ENCODE measurements at places on chromosomes 5 and 9.
A peak's percentile ranks its signal among the peaks of the same experiment; 100 is the strongest.

DNA sequence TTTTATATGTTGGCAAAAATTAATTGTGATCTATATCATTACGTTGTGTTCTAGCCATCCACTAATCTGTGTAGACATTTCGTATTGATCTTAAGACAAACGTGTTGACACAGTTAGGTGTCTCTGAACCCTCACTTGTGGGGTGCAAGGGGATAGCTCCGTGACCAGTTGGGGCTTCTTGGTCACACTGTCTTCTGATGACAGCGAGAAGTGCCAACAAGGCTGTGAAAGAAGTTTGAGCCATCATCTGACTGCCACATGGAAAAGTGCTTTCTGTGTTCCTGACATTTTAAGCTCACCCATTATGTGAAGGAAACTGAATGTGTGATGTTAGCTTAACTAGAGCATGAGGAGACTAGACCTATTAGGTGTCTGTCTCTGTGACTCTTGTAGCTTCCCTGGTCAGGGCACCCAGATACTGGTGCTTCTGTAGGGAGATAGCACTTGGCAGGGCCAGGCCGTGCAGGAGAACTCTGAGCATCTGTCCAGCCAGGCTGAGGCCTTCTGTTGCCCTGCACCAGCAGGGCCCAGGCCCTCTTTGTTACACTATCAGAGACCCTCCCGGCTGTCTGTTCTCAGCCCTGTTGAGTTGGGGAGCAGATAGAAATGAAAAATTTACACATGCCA is 52.8 kb upstream of the PHF2 start:
- DNase-seq = no peak

GRCh38 chr5:41526699-41527098 is 16.3 kb upstream of the PLCXD3 start:
- DNase-seq = no peak

GRCh38 chr5:103090791-103091190 is 29.1 kb downstream of the GIN1 start:
- no peak for DNase-seq

- peak; percentile 67 for DNase-seq
Observed at GRCh38 chr9:133119846-133120500, 1.1 kb downstream of the RALGDS start.

GRCh38 chr5:91194824-91195381 is 188.2 kb downstream of the ARRDC3 start:
- DNase-seq = no peak

DNA sequence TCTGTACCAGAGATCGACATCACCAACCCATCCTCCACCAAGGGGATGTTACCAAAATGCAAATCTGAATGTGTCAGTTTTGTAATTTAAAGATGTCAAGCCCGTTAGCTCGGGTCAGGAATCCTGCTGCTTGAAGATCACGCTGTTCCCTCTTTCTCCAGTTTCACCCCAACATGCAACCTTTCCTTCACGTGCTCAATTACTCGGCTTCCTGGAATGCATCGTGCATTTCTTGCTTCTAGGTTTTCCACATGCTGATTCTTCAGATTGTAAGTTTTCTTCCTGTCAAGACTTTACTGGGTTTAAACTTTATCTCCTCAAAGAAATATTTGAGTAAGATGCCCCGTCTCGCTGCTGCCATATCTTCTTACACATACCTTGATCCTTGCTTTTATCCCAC is 209.5 kb upstream of the SNX2 start:
- DNase-seq = no peak

- no peak for DNase-seq
Observed at GRCh38 chr5:136210259-136210658, 17.3 kb upstream of the SMIM32 start.

DNA sequence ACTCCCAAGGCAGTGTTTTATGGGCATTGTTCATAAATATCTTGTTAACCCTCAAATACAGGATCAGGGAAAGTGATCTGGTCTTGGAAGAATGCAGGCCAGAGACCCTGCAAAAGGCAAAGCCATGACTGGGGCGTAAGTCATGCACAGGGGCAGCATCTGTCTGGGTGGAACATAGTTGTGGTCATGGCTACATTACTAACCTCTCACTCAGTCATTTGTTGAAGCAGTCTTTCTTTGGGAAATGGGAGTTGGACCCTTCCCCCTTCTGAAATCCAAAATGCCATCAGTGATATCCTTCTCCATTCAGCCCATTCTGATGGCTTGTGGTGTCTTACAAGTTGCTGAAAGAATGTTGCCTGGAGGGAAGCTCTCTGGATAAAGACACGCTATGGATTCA is 68.1 kb downstream of the GDNF start:
- no peak for DNase-seq

DNA sequence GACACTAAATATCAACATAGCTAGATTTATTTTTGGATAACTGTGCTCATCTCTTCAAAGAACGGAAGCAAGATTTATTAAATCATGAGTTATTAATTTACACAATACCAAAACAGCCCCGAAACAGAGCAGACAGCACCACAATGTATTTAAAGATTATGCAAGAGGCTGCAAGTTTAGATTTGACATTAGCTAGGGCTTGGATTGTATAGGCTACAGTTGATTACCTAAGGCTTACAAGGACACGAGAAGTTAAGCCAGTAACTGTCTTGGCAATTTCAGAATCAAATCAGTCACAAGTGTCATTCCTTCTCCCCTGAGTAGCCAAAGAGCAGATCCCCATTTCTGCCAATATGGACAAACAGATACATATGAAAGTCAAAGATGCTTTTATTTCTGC is 152.6 kb downstream of the MED27 start:
- DNase-seq = no peak

DNA sequence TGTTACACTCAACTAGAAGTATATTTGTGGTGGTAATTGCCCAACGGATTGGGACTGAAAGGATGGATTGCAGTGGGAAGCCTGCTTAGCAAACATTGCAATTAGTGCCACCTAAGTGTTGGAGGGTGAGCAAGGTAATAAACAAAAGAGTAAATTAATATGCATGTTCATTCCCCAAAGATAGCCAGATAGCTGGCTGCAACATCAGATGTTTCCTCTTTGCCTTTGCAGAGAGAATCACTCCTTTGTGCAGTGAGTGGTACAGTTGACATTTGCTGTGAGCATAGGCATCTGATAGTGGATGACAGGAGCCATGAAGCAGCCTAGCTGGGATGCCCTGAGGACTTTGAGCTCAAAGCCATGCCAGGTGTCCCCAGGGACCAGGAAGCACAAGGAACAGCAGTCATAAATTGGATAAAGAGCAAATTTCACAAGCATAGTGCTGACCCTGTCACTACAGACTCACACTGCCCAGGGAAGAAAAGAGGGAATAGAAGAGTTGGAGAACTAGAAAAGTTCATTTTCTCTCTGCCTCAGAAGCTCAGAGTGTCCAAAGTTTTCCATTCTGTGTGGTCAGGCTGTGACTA is 336.1 kb upstream of the SLC30A5 start:
- DNase-seq = no peak

GRCh38 chr5:148408092-148408491 is 24.3 kb downstream of the FBXO38 start:
- no peak for DNase-seq

DNA sequence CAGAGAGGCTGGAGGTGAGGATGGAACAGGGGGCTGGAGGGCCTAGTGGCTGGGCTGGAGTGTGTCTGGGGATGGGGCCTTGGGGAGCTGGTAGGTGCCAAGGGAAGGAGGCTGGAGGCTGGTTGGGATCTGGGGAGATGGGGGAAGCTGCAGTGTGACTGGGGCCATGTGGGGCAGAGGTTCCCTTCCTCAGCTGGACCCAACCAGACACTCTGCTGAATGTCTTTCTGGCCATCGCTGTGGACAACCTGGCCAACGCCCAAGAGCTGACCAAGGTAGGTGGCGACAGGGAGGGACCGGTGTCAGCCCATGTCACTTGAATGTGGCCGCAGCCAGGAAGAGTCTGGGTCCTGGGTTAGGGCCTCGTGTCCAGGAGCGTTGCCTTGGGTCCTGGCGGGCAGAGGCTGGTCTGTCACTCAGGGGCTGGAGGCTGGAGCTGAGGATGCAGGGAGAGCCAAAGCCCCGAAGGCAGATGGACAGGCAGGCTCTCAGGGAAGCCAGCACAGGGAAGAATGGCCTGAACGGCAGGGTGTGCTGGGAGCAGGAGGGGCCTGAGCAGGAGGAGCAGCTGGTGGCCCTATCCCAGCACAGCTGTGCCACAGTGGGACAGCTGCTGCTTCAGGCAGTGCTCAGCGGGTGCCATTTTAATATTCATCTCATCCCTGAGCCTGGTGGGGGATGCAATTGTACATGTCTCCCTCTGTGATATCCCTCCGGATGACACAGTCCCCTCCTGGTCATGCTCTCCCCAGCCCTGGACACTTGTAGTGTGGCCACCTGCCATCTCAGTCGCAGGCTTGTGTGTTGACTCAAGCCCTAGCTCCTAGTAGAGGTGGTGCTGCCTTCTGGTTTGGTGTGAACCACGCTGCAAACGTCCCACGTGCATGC is 132.5 kb downstream of the CACNA1B start:
- peak; percentile 83 for DNase-seq

- no peak for DNase-seq
Observed at GRCh38 chr5:527646-528628, 3.7 kb upstream of the SLC9A3 start.

- DNase-seq = no peak
Observed at GRCh38 chr5:142814122-142814521, 43.9 kb downstream of the ARHGAP26 start.

GRCh38 chr9:79610791-79611614 is 39.2 kb downstream of the TLE4 start:
- no peak for DNase-seq

DNA sequence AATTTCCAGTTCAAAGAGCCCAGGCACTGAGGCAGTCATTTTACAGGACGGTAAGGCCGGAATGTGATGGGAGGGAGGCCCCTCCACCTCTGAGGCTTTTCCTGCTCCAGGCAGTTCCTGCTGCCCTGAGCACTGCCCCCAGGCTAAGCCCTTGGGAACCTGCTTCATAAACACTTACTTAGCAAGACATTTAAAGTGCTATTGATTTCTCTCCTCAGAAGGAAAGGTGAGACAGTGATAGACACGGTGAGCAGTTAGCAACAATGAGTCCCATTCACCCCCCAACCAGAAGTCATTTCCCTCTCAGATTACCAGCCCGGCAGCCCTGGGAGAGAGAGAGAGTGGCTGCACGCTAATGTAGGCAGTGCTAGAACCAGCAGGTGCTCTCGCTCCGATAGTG is 462.5 kb downstream of the SPOCK1 start:
- DNase-seq = no peak

DNA sequence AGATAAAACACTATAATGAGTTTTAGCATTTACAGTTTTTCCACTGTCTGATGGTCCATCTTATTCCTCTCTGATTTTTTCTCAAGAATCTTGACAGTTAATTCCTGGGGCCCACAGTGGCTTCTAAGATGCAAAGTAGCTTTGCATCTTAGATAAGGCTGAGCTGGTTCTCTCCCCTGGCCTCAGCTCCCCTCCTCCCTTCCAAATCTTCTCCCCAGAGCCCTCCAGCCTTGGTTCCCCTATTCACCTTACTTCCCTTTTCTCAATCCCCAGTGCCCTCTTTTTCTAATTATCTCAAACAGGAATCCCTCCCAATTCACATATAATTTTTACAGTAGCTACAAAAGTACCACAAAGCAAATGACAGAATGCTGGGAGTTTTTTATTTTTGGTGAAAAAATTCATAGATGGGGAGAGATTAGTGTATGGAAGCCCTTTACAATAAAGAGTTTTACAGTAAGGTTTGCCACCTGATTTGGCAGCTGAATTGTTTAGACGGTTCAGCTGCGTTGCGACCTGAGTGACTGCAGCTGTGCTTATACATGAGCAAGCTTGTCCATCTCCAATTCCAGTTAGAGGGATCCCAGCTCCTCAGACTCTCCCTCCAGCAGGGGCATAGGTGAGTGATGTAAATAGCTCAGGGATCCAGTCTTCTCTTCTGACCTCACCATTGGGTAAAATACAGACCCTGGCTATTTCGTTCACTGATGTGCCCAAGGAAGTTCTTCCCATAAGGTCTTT is 51.4 kb upstream of the CKMT2 start:
- DNase-seq = no peak

DNA sequence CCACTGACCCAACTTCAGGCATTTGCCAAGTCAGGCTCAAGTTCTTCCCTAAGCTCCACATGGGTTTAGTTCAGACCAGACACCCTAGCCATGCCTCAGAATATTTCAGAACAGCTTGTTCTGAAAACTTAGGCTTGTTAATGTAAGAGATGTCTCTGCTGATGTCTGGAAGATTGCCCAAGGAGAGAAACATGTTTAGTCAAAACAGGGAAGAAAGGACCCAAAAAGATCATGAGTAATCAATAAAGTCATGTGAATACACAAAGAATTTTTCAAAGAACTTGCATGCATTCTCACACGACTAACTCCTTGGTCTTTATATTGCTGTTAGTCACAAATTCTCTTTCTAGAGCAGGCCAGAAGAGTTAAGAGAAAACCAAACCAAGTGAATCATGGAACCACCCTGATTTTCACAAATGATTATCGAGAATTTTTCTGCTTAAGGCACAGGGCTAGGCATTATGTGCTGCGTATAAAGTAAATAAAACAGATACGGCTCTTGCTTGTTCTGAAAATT is 158.1 kb upstream of the HMHB1 start:
- no peak for DNase-seq

DNA sequence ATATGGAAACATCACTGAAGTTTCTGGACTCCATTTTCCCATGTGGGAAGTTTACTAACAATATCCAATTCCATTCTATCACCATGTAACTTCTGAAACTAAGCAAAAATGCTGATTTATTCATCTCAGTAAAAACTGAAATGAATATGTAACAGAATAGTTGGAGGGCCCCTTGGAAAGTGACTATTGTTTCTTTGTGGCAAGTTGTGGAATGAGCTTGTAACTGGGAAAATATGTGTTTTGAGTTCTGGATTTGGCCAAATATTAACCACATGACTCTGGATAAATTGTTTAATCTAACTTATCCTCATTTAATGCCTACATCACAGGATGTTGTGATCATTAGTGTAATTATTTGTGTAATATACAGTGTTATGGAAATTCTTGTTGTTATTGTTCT is 619.3 kb downstream of the TLE4 start:
- no peak for DNase-seq

DNA sequence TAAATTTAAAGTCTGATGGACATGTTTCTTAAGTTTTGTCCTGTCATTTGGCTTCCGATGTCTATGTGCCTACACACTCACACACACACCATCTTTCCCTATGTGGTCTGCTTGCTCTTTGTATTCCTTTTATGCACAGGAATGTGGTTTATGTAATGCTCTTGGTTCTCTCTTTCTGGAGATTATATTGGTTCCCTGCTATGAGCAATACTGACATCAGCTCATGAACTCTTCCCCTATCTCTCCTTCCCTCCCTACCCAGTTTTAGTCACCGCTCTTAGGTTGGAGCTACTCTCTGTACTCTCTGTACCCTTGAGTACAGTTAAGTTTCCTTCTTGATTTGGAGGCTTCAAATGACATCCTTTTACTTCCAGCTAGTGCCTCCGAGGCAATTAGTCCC is 77.9 kb upstream of the MVB12B start:
- DNase-seq = no peak

DNA sequence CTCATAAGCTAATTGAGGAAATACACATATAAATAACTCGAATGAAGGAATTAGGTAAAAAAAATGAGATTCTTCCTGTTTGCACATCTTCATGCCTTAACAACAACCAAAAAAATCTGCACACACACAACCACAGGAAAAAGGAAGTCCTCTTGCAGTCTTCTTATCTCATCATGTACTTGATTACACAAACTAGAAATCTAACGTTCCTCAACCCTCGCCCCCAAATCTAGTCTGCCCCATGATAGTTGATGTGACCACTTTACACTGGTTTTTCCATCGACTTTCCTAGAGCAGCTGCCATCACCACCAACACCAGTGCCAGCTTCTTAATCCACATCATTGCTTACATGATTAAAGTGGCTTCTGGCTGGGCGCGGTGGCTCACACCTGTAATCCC is 31.2 kb upstream of the RNU6ATAC start:
- DNase-seq = no peak

All from DMS 273 treated with DMSO at 0.1 percent for 48 hours (cell line).